ENCODE measurements at places on chromosomes 4 and X.
A peak's percentile ranks its signal among the peaks of the same experiment; 100 is the strongest.

DNA sequence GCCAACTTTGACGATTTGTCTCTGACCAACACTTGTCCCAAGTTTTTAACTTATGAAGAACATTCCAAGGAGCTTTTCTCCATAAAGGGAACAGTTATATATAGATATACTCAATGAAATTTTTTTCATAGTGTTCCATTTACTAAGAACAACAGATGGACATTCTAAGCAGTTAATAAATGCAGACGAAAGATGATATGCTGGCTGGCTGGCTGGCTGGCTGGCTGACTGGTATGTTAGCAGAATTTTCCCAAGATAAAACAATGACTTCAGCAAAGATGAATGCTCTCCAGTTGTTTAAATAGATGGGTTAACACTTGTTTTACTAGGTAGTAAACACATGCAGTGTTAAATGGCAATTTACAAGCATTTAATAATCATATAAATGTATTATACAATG is 62.2 kb downstream of the SPANXN3 start:
- DNase-seq: no peak

GRCh38 chr4:151998723-151999122 is 237.9 kb upstream of the GATB start:
- DNase-seq: no peak

DNA sequence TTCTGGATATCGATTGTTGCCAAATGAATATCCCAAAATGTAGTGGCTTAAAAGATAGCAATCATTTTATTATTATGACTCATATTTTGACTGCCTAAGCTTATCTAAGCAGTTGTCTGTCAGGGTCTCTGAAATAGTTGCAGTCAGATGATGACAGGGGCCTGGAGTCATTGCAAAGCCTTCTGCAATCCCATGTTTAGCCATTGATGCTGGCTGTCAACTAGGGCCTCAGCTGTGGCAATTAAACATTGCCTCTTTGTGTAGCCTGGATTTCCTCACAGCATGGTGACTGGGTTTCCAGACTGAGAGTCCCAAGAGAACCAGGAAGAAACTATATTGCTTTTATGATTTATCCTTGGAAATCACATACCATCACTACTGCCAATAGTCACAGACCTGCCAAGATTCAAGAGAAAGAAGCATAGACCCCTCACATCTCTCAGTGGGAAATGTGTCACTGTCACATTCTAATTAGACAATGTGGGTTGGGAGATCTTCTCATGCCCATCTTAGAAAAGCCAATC is 227.3 kb upstream of the NOCT start:
- no peak for DNase-seq

GRCh38 chr4:2791518-2792395 is 1.1 kb upstream of the SH3BP2 start:
- DNase-seq: peak; percentile 50

GRCh38 chr4:83851261-83852084 is 315.6 kb downstream of the GPAT3 start:
- DNase-seq: no peak

- no peak for DNase-seq
Measured at GRCh38 chr4:112057470-112057869, 87.8 kb upstream of the FAM241A start.

- DNase-seq: no peak
Measured at GRCh38 chrX:7389576-7389975, 241.6 kb upstream of the PUDP start.

DNA sequence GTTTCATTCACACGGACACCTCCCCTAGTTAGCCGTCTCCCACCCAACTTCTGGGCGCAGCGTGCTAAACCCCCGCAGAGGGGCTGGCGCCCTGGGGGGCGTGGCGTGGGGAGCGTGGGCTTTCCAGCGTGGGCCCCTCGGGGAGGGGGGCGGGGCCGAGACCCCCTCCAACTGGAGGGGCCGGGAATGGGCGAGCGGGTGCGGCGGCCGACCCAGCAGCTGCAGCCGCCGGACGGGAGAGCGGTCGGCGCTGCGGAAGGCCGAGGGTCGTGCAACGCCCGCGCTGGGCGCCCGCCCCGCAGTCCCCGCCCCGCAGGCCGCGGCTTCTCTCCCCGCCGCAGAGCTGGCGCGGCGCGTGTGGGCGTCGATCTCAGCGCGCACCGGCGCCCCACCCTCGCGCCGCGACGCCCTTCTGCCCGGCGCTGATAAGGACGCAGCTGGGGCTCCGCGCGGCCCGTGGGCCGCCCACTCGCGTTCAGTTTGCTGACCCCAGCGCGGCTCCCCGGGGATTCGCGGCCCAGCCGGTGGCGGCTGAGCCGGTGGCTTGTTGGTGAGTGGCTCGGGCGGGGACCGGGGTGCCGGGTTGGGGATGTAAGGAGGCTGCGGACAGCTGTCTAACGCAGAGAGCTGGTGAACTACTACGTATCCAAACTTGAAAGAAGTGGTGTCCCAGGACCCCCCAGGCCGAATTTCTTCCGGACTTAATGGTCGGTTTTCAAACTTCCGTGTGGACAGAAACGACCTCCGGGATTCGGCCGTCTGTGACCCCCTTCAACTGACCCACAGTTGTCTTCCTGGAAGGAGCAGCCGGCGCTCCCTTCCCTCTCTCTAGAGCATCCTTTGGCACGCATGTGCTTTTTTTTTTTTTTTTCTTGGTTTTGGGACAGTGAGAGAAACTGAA is 1.5 kb downstream of the FHDC1 start:
- no peak for DNase-seq

- DNase-seq: no peak
Measured at GRCh38 chr4:6969826-6970800, 60.5 kb downstream of the TBC1D14 start.

DNA sequence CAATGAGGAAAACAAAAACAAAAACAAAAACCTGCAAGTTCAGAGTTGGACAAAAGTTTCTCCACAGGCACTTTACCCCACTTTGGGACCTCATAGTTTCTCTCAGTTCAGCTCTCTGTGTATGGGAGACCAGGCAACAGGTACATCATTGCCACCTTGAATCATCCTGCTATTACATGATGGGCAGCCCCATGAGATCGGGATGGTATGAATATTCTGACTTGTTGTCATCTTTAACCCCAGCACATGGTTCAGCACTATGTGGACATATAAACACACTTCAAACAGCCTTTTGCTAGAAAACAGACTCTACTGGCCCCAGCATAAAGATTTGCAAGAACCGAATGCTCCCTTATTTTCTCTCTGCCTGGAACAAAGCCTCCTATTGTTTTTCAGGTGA is 176.9 kb upstream of the SCML1 start:
- DNase-seq: no peak

DNA sequence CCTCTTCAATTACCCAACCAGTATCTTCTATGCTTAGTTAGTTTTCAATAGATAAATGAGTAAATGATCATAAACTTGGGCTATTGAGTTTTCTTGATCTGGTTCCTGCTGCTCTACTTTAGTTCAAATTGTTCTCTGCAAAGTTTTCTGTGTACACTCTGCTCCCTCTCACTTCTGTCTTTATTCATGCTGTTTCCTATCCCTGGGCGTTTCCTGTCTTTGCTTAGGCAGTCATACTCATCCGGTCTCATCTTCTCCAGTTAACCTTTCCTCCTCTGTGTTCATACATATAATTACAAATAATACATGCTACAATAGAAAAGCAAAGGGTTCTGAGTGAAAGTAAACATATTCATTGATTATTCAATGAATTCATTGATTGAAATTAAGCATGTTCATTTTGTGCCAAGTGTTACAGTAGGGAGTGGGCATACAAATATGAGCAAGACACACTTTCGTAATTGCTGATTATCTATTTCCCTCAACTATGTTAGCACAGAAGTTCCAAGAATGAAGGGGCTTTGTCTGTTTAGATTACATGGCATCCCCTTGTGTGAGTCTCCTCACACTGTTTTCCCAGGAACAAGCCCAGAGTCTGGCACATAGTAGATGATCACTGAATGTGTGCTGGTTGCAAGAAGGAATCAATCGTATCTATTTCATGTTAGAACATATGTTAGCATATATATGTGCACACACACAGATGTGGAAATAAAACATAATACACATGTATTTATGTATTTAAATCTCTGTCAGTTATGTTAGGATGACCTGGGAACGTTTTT is 1.1 kb downstream of the RAB39B start:
- no peak for DNase-seq

DNA sequence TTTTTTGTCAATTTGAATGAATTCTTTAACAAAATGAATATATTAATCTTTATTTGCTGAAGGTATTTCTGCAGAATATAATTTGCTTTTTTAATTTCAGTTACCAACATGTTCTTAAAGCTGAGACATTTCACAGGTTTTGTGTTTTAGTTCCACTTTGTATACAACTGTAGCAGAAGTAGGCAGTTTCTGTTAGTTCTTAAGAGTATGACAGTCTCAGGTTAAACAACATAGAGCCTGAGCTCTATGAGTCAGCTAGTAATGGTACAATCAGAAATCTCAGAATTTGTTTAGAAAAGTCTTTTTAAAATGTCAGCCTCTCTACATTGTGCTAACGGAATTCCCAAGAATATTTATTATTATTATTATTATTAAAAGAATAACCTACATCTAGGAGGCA is 50.4 kb downstream of the GSTCD start:
- DNase-seq: no peak

- DNase-seq: peak; percentile 63
Measured at GRCh38 chr4:74097631-74098426, 1.2 kb downstream of the CXCL2 start.

DNA sequence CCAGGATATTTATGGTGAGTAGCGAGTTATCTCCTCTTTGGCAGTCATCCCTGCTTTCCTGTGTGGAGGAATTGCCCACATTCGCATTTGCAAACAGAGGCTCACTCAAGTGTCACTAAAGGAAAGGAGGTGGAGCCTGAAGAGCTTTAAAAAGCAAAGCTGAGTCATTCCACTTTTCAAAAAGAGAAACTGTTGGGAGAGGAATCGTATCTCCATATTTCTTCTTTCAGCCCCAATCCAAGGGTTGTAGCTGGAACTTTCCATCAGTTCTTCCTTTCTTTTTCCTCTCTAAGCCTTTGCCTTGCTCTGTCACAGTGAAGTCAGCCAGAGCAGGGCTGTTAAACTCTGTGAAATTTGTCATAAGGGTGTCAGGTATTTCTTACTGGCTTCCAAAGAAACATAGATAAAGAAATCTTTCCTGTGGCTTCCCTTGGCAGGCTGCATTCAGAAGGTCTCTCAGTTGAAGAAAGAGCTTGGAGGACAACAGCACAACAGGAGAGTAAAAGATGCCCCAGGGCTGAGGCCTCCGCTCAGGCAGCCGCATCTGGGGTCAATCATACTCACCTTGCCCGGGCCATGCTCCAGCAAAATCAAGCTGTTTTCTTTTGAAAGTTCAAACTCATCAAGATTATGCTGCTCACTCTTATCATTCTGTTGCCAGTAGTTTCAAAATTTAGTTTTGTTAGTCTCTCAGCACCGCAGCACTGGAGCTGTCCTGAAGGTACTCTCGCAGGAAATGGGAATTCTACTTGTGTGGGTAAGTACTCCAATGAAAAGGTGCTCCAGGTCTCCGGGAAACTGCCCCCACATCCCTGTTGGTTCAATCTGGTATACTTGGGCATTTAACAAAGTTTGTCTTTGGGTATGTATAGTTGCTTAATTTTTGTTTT is at the start of gene EGF:
TSS of gene EGF (plus strand) at position 178 of the 890 bp plus-strand sequence. CDS start at position 631, 453 bp downstream.
- DNase-seq: no peak

DNA sequence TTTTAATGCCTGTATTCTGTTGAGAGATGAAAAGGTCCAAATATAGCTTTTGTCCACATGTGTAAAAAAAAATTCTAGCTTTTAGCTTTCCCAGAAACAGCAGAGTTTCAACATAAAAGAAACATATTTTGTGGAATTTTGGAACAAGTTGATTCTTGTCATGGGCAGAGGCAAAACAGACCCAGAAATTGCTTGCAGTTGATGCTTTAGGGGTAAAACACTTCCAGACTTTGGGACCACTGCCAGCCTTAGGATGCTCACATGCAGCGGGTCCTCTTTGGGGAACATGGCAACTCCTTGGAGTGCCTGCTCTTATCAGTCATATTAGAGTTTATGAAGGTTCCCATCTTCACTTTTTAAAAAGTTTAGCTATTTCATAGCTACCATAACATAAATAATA is 30.4 kb downstream of the DCLK2 start:
- DNase-seq: no peak

DNA sequence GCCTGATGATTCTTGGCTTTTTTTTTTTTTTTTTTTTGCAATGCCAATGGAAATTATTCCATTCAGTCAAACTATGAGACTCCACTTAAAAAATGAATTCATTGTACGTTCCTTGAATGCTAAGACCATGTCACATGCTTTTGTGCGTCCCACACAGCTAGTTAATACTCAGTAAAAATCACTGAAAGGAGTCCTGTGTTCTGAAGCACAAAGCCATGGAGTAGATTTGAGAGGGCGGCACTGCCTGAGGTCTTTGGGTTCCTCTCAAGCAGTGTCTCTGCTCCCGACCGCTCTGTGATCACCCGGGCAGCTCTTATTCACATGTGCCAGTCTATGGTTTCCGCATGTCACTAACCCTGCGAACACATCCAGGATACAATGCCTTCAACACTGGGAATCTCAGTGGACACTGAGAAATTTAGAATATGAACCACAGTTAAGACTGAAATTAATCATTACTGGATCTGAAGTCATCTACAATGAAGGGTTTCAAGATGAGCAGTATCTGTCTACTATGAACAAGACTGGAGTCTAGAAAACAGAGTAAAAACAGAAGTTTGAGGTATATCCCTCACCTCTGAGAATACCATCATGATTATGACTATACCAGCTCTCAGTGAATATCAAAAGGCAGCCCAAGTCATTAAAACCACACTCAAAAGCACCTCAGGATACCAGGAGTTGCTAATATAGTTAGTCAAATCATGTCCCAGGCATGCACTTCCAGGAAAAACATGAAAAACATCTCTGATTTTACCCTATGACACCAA is 193.0 kb downstream of the MGST2 start:
- DNase-seq: no peak

DNA sequence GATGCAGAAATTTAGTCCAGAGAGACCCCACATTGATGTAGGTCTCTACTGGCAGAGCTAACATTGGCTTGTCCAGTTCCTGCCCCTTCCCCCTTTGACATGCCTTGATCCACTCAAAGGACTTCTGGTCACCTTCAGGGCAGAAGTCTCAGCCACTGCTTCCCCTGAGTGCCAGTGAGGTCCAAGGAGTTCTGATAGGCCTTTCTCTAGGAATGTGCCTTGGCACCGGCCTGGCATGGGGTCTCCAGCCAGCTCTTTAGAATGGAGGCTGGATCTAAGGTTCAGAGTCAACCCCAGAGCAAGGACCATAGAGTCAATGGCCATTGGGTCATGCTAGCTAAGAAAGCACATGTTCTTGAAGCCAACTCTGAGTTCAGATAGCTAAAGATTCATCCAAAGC is 88.6 kb upstream of the PJA1 start:
- DNase-seq: no peak

- DNase-seq: no peak
Measured at GRCh38 chrX:3177851-3178250, 136.6 kb downstream of the ARSF start.

DNA sequence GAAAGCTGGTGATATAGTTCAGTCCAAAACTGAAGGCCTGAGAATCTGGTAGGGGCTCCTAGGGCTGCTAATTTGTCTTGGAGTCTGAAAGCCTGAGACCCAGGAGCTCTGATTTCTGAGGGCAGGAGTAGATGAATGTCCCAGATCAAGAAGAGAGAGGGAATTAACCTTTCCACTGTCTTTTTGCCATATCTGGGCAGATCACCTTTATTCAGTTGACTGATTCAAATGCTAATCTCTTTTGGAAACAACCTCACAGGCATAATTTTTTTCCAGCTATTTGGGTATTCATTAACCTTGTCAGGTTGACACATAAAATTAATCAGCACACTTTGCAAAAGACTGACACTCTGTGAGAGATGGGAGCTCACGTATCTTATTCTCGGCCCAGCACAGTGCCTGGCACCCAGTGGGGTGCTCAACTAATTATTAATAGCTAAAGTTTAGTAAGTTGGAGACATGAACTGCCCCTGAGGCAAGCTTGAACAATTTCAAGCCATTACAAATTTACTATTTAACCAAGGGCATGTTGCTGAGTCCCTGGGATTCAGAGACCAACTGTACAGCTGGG is 114.3 kb downstream of the CPEB2 start:
- no peak for DNase-seq

Measured in CD14-positive monocyte (primary cell).